Stimulated activated CD8-positive, alpha-beta memory T cell treated with anti-CD3 and anti-CD28 coated beads, Interleukin-12 subunit alpha, Interleukin-12 subunit beta, amount 100 ng/mL, for 1 hour (primary cell): ENCODE measurements at places on chromosomes 4 and X.

DNA sequence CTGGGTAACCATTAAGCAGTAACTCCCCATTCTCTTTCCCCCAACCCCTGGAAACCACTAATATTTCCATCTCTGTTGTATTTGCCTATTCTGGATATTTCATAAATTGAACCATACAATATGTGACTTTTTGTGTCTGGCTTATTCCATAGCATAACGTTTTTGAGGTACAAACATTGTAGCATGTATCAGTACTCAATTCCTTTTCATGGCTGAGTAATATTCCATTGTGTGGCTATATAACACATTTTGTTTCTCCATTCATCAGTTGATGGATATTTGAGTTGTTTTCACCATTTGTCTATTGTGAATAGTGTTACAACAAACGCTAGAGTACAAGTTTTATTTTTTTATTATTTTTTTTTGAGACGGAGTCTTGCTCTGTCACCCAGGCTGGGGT is 55.0 kb upstream of the MORC4 start:
- no peak for DNase-seq

DNA sequence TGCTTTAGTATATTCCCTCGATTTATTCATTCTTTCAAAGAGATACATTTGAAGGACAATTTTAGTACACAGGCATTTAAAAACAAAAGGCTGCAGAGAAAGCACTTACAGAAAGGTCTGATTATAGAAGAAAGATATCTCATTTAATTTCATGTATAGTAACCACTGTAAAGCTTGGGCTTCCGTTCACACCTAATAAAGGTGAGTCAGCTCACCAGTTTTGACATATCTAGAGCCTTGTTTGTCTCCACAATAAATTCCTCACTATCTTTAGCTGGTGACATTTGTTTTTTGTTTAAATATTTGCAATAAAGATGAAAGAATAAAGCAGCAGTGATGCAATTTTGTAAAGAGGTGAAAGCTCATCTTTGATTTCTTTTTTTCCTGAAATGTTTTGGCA is 1.1 kb upstream of the EPHA5 start:
- no peak for DNase-seq

DNA sequence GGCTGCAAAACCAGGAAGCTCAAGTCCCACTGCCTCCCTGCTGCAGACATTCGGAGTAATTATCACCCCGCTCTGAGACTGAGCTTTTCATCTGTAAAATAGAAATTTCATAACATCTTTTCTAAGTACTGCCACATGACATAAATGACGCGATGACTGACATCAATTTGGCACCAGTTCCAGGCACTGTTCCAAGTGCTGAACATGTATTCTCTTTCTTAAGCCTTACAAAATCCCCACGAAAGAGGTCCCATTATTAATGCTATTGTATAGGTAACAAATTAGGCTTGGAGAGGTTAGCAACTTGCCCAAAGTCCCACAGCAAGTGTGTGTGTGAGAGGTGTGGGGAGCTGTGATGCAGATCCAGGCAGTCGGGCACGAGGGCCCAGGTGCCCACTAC is 56.4 kb downstream of the SLC2A9 start:
- DNase-seq = no peak

- DNase-seq = no peak
Observed at GRCh38 chrX:112513154-112513553, 166.6 kb downstream of the LHFPL1 start.

DNA sequence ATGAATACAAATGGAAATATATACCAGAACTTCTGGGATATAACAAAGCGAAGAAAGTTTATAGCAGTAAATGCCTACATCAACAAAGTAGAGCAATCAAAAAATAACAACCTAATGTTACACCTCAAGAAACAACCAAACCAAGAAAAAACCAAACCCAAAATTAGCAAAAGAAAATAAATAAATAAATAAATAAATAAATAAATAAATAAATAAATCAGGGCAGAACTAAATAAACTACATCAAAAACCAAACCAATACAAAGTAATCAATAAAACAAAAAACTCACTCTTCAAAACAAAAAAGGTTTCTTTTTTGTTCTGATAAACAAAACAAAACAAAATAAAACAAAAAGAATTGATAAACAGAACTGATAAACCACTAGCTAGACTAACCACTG is 88.4 kb upstream of the SPIN4 start:
- no peak for DNase-seq

GRCh38 chr4:66564901-66565651 is 894.8 kb upstream of the EPHA5 start:
- no peak for DNase-seq

- DNase-seq = no peak
Observed at GRCh38 chr4:23915459-23916132, 25.7 kb upstream of the PPARGC1A start.

DNA sequence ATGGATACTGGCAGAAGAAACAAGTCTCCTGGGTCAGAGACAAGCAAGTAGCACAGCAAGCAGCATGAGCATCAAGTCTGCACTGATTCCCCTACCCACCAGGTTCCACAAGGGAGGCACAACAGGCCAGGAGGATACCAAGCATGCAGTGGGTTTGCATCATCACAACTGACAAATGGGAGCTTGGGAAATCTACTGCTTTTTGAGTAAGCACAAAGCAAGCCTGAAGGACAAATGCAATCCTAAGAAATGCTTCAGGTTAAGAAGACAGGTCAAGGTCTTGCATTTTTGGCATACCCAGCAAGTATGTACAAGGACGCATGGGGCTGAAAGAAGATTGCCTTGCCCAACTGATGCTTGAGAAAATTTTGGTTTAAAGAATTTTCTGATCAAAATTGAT is 279.6 kb downstream of the PDGFC start:
- no peak for DNase-seq

- no peak for DNase-seq
Observed at GRCh38 chr4:18627447-18628005, 606.0 kb upstream of the LCORL start.

- no peak for DNase-seq
Observed at GRCh38 chr4:139574641-139575040, 18.6 kb upstream of the SETD7 start.
